ENCODE measurements at places on chromosomes 7 and 10.

DNA sequence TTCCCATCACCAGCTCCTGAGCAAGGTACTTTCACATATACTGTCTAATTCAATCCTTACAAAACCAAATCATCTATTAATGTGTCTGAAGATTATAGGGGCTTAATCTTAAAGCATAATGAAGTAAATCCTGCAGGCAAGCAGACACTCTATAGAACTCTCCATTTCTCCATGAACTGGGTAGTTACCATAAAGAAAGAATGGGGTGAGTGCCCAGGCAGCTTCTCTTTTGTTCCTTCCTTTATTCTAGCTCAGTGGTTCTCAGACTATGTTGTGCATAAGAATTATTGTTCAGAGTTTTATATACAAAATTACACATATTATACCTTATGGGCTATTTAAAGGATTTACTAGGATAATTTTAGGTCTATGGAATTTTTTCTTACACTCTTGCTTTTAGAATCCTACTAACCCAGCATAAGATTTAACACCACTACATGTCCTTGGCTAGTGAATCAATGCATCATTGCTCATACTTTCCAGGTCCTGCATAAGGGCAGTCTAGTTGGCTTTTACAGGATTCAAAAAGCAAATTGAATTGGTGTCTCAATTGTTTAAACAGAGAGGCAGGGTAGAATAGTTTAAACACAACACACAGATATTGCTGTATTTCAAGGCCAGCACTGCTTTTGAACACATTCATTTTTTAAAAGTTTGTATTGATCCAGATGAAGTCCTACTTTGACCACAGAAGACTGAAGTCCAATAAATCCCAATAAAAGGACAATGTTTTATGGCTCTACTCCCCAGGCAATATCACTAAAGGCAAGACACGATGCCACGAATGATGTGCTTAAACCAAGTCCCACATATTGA lies 12.9 kb downstream of the SGCE start:
- DNase-seq: no peak

DNA sequence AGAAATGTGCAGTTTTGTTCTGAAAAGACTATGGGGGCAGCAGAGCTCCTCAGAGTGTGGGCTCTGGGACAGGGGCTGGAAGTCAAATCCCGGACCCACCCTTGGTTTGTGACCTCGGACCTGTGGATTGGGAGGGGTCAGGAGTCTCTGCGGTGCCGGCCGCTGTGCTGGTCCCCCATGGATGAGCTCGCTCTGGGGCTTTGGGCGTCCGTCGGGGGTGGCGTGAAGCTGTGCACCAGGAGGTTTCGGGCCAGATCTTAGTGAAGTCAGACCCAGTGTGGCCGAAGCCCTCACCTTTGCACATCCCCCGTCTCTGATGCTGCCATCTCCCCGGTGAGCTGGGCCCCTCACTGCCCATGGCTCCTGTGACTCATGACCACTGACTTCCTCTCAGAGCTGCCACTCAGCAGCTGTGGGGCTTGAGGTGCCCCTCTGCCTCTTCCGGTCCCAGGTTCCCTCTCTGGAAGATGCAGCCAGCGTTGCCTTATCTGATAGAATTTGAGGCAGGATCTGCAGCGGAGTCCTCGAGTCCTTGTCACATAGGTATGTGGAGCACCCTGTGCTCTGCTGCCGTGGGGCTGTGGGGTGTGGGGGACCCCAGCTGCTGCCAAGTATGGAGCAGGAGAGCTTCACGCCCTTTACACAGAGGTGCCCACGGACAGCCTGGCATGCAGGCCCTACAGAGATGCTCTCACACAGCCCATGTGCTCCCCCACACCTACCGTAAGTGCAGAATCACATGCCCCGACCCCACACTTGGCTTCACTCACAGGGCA lies 11.4 kb upstream of the SCART1 start:
- no peak for DNase-seq

- no peak for DNase-seq
Measured at GRCh38 chr7:45581271-45581780, 7.2 kb downstream of the ADCY1 start.

DNA sequence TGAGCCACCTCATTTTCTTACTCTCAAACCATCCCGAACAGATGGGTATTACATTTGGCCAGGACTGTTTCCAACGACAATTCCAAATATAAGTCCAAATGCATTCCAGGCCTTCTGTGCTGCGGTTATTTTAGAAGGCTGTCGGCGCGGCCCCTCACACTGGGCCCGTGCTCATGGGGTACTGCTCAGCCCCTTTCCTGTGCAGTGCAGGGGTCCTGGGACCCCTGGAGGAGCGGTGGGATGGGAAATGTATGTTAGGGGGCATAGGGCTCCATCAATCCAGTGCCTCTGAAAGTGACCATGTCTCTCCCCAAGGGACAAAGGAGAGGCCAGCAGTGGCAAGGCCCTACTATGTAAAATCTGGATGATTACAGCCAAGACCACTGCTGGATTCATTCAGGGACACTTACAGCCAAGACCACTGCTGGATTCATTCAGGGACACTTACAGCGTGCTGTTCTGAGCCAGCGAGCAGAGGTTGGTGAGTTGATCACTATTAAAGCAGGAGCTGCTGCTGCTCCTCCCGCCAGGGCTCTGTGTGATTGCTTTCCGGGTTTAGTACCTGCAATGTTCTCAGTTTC lies 66.3 kb downstream of the CHST15 start:
- DNase-seq: no peak

DNA sequence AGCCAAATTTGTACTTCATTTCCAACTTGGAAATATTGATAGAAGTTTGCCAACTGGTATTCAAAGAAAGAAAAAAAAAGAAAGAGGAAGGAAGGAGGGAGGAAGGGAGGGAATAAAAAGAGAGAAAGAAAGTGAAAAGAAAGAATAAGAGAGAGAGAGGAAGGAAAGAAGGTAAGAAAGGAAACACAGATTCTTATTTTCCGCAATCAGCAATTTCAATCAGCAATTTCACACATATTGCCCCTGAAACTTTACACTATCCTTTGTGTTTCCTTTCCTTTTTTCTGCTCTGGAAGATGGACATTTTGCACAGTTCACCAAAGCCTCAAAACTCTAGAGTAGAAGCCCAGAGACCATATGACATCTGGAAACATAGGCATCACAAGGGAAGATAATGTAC lies 888.1 kb downstream of the REEP3 start:
- no peak for DNase-seq

Measured in glutamatergic neuron (in vitro differentiated cells).